ENCODE measurements at places on chromosomes 12 and 14.

DNA sequence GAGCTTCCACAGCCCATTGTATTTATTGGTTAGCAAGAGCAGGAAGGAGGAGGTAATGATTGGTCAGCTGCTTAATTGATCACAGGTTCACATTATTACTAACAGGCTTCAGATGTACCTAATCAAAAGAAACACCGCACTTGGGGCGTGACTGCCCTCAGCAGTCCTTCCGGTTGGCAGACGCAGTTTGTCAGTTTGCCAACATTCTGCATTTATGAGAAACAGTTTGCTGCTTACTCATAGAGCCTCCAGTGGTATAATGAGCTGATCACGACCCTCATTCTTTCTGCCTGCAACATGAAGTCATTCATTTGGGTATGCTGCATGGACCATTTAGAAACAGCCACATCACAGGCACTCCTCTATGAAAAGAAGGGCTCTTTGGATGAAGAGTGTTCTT is 42.5 kb upstream of the PPM1H start:
- no peak for DNase-seq

DNA sequence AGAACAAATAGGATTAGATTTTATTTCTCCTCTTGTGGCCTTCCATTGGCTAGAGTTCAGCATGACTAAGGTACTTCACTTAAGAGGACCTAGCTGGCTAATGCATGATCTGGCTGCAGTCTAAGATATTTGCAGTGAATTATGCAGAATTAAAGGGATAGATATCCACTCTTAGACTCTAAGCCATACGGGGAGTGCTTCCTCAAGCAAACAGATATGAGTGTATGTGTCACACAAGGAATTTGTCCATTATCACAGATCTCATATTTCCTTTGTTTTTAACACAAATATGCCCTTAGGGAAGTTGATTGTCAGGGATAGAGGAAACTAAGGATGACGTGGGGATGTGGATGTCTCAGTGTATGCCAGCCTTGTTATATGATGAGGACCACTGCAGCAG is 88.1 kb upstream of the DHRS4 start:
- DNase-seq, result no peak

- DNase-seq, result no peak
These were observed 20.0 kb upstream of the CLEC2D start for GRCh38 chr12:9649532-9649940.

- no peak for DNase-seq
These were observed 26.0 kb upstream of the GLIPR1L2 start for GRCh38 chr12:75364919-75365318.

- DNase-seq, result no peak
These were observed 32.1 kb downstream of the TMTC1 start for GRCh38 chr12:29751676-29752075.

- DNase-seq, result no peak
These were observed 178.3 kb upstream of the PLEKHA5 start for GRCh38 chr12:18951218-18951617.

DNA sequence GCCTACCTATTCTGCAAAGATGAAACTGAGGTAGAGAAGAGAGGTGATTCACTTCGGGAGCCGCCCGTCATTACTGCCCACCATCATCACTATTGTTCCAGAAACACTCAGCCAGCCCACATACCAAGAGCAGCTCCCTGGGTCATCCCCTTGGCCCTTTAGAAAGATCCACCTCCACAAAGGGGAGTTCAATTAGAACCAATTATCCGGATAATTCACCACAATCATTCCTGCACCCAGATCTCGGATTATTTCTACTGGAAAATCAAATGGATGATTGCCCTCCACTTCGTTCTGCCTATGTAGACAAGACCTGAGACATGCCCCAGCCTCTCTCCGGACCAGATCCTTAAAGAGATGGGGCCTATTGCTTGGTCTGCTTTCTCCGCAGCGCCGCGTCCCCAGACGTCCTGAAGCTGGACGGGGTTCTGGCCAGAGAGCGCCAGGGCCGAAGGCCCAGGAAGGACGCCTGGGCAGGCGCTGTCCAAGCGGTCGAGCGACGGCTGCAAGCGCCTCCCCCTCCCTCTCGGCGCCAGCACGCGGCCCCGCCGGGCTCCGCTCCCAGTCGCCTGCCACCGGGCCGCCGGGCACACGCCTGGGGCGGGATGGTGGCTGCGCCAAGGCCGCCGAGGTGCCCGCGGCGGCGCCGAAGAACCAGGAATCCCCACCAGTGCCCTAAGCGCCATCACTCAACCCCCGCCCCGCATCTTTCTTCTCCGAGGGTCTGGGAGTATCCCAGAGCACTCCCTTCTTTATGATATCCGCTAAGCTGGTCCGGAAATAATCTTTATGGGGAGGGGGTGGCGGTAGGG is 1.3 kb upstream of the ASCL1 start:
- DNase-seq, result no peak

All from stimulated activated CD4-positive, alpha-beta T cell treated with anti-CD3 and anti-CD28 coated beads, Interleukin-1b, Interleukin-23, amount 100 ng/mL, for 24 hours (primary cell).